Naive B cell (primary cell): ENCODE measurements at places on chromosomes 5 and 9.

GRCh38 chr5:175246889-175247520 lies 197.0 kb downstream of the DRD1 start:
- peaks cover 4% of the 10 kb centered on the region for H3K27me3 ChIP-seq
- H3K4me1 ChIP-seq, result no peaks in the 10 kb centered on the region
- no peak overlapping the region for H3K27ac ChIP-seq
- DNase-seq, result no peak

DNA sequence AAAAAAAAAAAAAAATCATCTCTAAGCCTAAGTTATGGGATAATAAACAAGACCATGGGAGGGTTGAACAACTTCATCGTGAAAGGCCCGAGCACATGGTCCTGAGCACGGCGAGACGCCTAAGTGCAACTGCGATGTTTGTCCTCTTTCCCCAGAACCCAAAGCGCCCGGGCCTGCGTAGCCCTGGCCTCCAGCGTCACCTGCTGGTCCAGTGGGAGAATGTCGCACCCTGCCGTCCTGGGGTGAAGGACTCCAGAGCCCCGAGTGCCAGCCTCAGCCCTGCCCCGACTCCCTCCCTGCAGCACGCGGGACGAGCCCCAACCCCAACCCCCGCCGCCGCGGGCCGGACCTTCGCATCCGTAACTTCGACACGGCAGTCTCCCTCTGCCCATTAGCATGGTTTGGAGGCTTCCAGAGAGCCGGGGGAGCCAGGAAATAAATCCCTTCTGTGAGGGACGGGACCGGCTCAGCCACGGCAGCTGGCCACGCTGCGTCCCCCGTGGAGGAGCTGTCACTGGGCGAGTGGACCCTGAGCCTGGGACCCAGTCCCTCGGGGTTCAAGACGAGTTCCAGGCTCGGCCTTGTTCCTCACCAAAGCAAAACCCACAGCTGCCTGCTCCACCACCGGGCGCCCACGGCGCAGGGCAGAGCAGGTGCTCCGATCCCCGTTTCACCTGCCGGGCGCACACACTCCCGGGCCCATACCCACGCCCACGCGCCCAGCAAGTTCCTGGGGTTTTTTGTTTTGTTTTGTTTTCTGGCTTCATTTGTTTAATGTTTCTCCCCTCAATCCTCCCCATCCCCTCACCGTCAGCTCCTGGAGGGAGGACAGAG lies 132.5 kb upstream of the HAND1 start:
- peaks cover 50% of the 10 kb centered on the region for H3K27me3 ChIP-seq
- H3K27ac ChIP-seq, result no peak overlapping the region
- H3K4me3 ChIP-seq, result peak overlapping the region; percentile 29
- no peaks in the 10 kb centered on the region for H3K36me3 ChIP-seq
- DNase-seq, result peak; percentile 21

- no peak overlapping the region for H3K4me3 ChIP-seq
- peaks cover 19% of the 10 kb centered on the region for H3K27me3 ChIP-seq
- H3K4me1 ChIP-seq, result peaks cover 4% of the 10 kb centered on the region
- no peaks in the 10 kb centered on the region for H3K36me3 ChIP-seq
Observed at GRCh38 chr5:176772271-176773210, 37.8 kb upstream of the UNC5A start.

- no peaks in the 10 kb centered on the region for H3K4me1 ChIP-seq
- no peaks in the 10 kb centered on the region for H3K36me3 ChIP-seq
- no peak overlapping the region for H3K27ac ChIP-seq
- H3K4me3 ChIP-seq, result no peak overlapping the region
- DNase-seq, result no peak
- peaks cover 4% of the 10 kb centered on the region for H3K27me3 ChIP-seq
Observed at GRCh38 chr5:68423154-68423811, 207.7 kb downstream of the PIK3R1 start.

DNA sequence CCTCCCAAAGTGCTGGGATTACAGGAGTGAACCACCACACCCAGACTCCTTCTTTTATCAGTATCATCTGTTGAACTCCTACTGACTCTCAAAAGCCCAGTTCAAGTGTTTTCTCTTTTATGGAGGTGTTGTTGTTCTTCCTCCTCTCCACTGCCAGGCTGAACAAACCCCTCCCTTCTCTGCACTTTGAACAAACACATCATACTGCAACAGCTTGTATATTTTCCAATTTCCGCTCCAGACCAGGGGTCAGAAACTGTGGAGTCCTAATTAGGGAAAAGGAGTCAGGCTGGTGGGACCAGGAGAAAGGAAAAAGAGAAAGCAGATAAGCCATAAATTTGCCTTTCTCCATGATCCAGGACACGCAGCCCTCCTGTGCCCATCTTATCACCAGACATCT lies 148.1 kb upstream of the HMHB1 start:
- no peaks in the 10 kb centered on the region for H3K4me1 ChIP-seq
- no peaks in the 10 kb centered on the region for H3K36me3 ChIP-seq
- DNase-seq, result no peak

DNA sequence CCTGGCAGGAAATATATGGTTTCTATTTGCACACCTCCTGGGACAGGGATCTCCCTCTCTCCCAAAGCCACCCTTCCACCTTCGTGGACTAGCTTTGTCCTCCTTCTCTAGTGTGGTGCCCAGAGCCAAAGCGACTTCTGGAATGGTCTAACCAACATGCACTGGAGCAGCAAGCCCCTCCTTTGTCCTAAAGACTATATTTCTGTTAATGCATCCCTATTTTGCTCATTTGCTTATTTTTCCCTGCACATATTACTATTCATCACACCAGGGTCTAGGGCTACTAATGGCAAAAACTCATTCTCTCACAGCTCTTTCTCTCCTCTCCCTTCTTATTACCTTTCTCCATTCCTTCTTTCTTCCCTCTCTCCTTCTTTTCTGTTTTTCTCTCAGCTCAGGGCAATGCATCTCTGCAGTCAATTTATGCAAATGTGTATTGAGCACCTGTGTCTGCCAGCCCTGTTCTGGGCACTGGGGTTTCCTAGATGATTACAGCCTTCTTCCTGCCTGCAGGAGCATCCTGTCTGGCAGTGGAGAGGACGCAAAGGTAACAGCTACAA lies 2.8 kb upstream of the NEURL1B start:
- no peak overlapping the region for H3K27ac ChIP-seq
- peaks cover 7% of the 10 kb centered on the region for H3K4me1 ChIP-seq
- H3K27me3 ChIP-seq, result peaks cover 36% of the 10 kb centered on the region

GRCh38 chr9:12715268-12715667 lies 22.1 kb downstream of the TYRP1 start:
- no peaks in the 10 kb centered on the region for H3K36me3 ChIP-seq
- no peak for DNase-seq
- H3K4me3 ChIP-seq, result no peak overlapping the region
- no peaks in the 10 kb centered on the region for H3K27me3 ChIP-seq
- no peaks in the 10 kb centered on the region for H3K4me1 ChIP-seq

GRCh38 chr9:70634696-70635095 lies 220.2 kb upstream of the KLF9 start:
- no peak for DNase-seq
- H3K4me3 ChIP-seq, result no peak overlapping the region

- no peak overlapping the region for H3K27ac ChIP-seq
- no peak overlapping the region for H3K4me3 ChIP-seq
- peaks cover 17% of the 10 kb centered on the region for H3K27me3 ChIP-seq
- no peaks in the 10 kb centered on the region for H3K36me3 ChIP-seq
- peaks cover 3% of the 10 kb centered on the region for H3K4me1 ChIP-seq
- DNase-seq, result no peak
Observed at GRCh38 chr9:37790096-37790495, 5.2 kb upstream of the EXOSC3 start.

GRCh38 chr5:168365581-168366081 lies 74.2 kb downstream of the WWC1 start:
- no peak overlapping the region for H3K27ac ChIP-seq
- no peaks in the 10 kb centered on the region for H3K36me3 ChIP-seq
- DNase-seq, result no peak
- no peaks in the 10 kb centered on the region for H3K4me1 ChIP-seq
- H3K27me3 ChIP-seq, result peaks cover 1% of the 10 kb centered on the region
